ENCODE measurements at places on chromosomes 5 and 9.
A peak's percentile ranks its signal among the peaks of the same experiment; 100 is the strongest.

- no peak for DNase-seq
Observed at GRCh38 chr5:154370813-154371212, 75.0 kb upstream of the SAP30L start.

GRCh38 chr9:26947736-26948135 lies 694 bp upstream of the PLAA start:
- DNase-seq = peak; percentile 81

GRCh38 chr5:66660396-66660795 lies 64.2 kb downstream of the MAST4 start:
- no peak for DNase-seq

DNA sequence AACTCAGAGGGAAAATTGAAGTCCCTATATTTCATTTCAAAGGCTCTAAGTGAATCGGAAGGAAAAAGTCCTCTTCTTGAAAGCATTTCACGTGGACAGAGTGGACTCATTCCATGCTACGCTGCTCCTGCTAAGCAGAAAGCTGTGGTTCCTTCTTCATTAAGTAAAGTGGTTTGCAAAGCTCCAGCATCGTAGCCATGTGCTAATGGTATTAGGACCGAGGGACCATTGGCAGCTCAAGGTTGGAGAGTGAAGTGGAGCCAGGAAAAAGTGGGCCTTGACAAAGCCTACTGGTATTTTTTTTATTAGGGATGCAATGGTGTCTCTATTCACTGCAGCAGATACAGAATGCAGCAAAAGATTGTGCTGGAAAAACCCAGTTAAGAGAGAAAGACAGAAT lies 16.4 kb upstream of the SEMA4D start:
- no peak for DNase-seq

DNA sequence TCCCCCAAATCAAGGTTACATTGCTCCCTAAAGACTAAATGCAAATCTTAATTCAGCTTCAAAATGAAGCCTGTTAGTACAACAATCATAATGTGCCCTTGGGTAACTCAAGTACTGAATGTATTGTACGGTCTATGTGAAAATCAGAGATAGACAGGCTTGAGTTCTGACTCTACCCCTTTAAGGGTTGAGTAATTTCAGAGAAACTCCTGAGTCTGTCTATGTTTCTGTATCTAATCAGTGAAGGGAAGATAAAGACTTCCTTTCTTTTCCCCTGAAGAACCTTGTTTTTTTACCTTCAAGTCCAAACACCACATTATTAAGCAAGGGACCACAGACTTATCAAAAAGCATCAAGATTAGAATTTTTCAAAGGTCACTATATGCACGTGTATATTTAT lies 108.2 kb downstream of the MPDZ start:
- no peak for DNase-seq

GRCh38 chr9:23587903-23588302 lies 238.1 kb downstream of the ELAVL2 start:
- DNase-seq = no peak

GRCh38 chr5:179621551-179622214 lies 1.8 kb downstream of the HNRNPH1 start:
- DNase-seq = no peak

GRCh38 chr9:76766126-76766525 lies 1.9 kb downstream of the PCA3 start:
- no peak for DNase-seq

- DNase-seq = no peak
Observed at GRCh38 chr5:141872496-141873356, 5.5 kb downstream of the PCDH1 start.

GRCh38 chr9:85941622-85941940 lies 635 bp downstream of the NAA35 start:
- DNase-seq = no peak

GRCh38 chr5:61177716-61178115 lies 15.4 kb upstream of the SMIM15 start:
- DNase-seq = no peak

DNA sequence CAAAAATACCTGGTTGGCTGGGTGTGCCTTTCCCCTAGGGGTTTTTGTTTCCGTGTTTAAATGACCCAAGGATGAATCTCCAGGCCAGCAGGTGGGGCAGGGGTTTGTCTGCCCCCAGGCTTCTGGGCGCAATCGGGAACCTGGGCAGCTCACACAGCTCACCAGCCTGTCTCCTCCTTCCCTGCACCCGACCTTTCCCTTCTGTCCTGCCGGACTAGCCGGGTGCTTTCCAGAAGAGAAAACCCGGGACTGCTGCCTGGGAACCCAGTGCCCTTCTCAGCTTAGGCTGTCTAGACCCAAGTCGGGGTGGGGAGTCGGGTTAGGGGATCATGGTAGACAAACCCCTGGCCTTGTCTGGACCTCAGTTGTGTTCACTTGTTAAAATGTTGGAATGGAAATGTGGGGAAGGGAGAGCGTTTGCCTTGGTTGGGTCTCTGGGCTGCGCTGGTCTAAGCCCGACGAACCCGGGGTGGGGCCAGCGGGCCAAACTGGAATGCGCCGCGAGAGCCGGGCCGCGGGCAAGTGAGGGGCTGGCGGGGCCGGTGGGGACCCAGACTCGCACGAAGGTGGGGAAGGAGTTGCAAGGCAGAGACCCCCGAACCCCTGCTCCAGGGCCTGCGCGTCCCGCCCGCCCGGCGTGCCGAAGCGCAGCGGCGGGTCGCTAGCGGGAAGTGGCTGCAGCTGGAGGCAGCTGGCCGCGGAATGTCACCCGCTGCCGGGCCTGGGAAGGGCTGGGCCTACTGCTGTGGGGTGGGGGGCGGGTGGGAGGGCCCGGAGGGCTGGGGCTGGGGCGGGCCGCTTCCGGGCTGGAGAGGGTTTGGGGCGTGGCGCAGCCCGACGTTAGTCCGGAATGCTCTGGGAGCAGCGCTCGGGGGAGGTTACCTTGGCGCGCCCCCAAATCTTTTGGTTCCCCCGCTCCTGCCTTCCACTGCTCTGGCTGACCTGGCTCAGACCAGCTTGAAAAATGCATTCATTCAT lies 84.6 kb downstream of the DAB2IP start:
- DNase-seq = no peak

DNA sequence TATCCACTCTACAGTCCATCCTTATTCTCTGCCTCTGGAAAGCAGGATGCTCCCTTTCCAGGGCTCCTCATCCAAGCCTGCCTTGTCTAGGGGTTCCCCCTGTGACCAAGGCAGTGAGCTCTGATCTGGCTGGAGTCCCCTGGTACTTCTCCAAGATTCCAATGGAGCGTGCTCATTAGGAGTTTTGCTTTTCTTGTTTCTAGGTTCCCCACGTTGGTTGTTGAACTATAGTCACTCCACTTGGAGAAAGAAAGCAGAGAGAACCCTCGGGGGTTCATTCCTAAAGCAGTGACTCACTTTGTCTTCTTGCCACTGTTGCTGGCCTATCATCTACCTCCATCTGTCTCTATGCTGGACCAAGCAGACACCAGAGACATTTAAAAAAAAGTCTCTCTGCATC lies 192.6 kb downstream of the TLE4 start:
- DNase-seq = no peak

- no peak for DNase-seq
Observed at GRCh38 chr9:123395276-123395688, 39.3 kb downstream of the CRB2 start.

- peak; percentile 82 for DNase-seq
Observed at GRCh38 chr9:33446240-33446945, 1.0 kb downstream of the AQP3 start.

- no peak for DNase-seq
Observed at GRCh38 chr5:67610186-67610912, 413.8 kb upstream of the CD180 start.

- DNase-seq = no peak
Observed at GRCh38 chr9:124220946-124221451, 36.8 kb upstream of the NEK6 start.

- no peak for DNase-seq
Observed at GRCh38 chr5:83095163-83095956, 18.0 kb downstream of the XRCC4 start.

DNA sequence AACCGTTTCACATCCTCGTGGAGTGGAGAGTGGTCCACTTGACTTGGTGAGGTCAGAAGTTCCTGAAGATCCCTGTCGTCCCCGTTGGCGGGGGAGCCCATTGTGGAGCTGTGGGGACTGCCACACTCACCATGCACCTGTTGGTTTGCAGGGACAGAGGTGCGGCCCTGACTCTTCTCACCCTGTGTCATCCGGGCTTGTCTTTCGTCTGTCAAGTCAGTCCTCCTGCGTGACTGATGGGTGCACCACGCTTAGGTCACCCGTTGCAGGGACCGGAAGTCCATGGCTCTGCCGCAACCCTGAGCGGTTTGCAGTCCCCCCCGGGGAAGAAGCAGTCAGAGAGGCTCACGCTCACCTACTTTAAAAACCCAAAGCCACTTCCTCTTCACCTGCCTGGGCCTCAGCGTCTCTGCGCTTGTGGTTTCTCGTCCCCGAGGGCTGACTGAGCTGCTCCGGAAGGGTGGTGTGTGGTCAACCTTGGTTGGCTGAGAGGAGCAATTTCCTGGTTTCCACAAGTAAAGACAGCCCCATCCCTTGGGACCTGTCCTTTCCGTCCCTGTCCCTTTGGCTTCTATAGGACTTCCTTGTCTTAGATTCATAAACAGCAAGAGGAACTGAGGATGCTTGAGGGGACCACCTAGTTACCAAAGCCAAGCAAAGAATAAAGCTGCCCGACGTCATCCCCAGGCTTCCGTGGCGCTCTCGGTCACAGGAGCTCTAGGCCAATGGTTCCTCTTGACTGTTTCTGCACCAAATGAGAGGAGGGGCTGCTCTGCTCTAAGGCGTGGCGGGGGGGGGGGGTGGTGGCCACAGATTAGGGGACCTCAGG lies 53.2 kb downstream of the USP20 start:
- peak; percentile 97 for DNase-seq

DNA sequence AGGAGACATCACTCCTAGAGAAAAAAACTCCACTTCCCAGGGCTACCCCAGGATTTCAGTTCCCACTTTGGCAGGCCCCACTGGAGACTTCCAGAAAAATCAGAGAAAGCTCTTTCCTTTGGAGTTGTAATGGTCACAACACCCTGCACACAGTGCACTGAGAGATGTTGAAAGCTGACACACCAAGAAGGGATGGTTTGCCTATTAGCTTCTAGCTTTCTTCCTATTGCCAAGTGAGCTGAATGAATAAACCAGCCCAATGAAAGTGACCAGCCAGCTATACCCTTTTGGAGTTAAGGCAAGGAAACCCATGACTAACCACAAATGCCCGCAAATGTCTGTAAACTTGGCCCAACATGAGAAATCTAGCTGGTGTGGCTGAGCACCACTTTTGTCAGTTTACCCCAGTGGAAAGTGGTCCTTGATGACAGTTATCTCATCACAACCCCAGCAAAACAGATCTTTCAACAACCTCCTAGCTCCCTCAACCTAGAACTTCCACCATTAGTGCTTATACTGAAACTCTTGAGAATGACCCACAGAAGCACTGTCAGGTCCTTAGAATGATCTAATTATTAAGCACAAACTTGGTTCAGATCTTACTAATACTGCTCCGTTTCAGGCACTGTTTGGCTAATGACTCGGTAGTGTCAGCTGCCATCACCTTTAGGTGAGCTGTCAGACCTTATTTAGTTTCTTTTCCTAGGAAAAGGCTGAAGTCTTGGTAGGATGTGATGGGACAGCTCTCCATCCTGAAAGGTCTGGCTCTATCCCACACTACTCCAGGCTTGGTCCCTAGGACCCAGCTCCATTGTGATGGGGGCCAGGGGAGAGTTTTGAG lies 11.2 kb downstream of the IRF1 start:
- DNase-seq = peak; percentile 9

- DNase-seq = no peak
Observed at GRCh38 chr5:137595396-137596079, 96.4 kb upstream of the SPOCK1 start.

DNA sequence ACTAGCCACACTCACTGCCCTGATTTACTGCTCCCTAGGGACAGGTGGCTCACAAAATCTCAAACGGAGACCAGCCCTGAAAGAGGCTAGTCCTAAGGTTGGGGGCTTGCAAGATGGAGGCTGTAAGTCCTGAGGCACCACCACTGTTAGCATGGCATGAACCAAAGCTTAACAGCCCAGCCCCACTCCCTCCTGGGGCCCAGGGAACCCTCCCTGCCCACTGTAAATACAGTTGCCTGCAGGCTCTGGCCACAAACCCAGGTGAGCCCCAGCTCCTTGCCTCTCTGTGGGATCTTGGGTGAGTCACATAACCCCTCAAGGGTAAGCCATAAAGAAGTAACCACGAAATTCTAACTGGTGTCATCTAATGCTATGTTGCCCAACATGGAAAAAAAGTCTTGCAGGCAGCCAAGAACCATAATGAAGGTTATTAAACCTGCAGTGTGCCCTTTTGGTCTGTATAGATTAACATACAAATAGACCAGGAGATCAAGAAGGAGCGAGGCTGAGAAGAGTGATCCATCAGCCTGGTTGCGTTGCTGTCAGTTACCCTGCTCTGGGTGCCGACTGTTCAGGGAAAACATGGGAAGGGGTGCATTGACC lies 1.7 kb upstream of the POMT1 start:
- DNase-seq = peak; percentile 83

DNA sequence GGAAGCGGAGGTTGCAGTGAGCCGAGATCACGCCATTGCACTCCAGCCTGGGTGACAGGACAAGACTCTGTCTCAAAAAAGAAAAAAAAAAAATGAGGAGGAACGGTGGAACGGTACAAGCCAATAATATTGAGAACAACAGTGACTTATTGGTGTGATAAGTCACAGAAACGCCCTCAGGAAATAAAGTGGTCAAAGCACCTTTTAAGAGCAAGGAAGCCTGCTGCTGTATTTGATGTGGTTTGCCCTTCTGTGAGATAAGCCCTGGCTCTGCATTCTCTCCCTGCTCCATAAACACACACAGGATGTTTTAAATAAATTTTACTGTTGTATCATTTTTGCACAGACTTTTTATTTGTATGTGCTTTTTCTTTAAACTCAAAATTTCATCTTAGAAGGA lies 269.9 kb upstream of the MSX2 start:
- peak; percentile 17 for DNase-seq

DNA sequence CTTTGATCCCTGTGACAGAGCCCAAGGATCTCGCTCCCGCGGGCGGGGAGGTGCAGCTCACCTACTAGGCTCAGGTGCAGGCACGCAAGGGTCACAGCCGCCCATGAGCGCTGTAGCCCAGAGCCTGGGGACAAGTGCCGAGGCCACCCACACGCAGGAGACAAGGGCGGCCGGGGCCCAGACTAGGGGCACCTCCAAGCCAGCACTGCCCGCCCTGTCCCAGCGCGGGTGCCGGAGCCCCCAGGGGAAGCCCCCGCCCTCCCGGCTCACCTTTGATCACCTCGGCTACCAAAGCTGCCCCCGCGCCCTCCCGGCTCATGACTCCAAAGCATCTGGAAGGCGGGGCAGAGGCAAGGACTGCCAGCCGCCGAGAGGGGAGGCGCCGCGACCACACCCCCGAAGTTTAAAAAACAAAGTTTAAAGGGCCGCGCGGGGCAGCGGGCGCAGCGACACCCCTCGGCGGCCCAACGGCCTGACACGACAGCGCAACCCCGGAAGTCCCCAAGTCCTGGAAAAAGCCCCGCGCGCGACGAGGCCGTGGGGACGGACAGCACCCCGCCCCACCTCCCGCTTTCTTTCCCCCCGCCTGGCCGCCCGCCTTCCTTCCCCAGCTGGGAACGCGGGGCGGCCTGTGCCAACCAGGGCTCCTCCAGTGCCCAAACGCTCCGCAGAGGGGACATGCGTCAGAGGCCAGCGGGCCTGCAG lies 53.0 kb downstream of the CDC14B start:
- peak; percentile 84 for DNase-seq

- no peak for DNase-seq
Observed at GRCh38 chr5:34622098-34622400, 34.1 kb upstream of the RAI14 start.

Measured in activated CD8-positive, alpha-beta T cell treated with anti-CD3 and anti-CD28 coated beads for 36 hours (primary cell).